Lower leg skin (tissue), 4 donors: ENCODE measurements at places on chromosomes 2 and 18. TPM values are rescaled to one million over a fixed set of nuclear protein-coding genes. Genes with fewer than 3 reads are reported as not detected.

The CROCC2 gene
- total RNA-seq = 0.10 TPM

The EGR4 gene
- total RNA-seq = not detected

The GPR45 gene
- total RNA-seq = not detected

The TSPYL6 gene
- total RNA-seq = not detected

The CFAP65 gene
- not detected for total RNA-seq

The FAM117B gene
- 16.7 TPM for total RNA-seq

The EN1 gene
- 16.2 TPM for total RNA-seq

The PMAIP1 gene
- 34.3 TPM for total RNA-seq

The ME2 gene
- total RNA-seq = 22.6 TPM

The HOXD13 gene
- not detected for total RNA-seq

The MEIS1 gene
- 22.6 TPM for total RNA-seq

The NEURL3 gene
- 2.4 TPM for total RNA-seq

The STPG4 gene
- 1.4 TPM for total RNA-seq

The NXPH2 gene
- not detected for total RNA-seq

The CPLX4 gene
- total RNA-seq = not detected

The TCF7L1 gene
- total RNA-seq = 1.3 TPM

The ACTR1B gene
- total RNA-seq = 79.4 TPM

The SAG gene
- total RNA-seq = not detected

- DNase-seq = no peak
These were observed 20.9 kb upstream of the CFAP36 start for GRCh38 chr2:55498582-55498981.

DNA sequence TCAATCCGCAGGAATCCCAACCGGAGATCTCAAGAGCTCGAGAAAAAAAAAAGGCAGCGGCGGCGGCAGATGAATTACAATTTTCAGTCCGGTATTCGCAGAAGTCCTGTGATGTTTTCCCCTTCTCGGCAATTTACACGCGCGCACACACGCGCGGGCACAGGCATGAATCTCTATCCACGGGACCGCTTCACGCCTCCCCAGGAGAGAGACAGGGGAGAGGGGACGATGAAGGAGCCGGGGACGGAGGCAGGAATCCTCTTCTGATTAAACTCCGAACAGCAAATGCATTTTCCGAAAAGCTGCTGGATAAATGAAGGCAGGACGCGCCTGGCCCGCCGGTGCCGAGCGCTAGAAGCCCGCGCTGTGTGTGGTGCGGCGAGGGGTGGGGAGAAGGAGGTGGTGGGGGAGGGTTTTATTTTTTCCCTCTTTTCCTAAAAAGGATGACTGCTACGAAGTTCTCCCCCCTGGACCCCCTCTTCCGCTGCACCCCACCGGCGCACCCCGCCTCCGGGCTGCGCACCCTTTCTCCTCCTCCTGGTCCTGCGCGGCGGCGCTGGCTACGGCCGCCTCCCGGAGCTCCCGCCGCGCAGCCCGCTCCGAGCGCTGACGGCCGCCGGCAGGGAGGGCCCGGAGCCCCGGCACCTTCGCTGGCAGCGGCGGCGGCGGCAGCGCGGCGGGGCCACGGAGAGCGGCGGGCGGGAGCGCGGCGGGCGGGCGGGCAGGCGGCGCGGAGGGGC is at the start of gene BCL2:
BCL2 (minus strand) TSS at position 387 of the 740 bp plus-strand sequence.
- no peak for DNase-seq

DNA sequence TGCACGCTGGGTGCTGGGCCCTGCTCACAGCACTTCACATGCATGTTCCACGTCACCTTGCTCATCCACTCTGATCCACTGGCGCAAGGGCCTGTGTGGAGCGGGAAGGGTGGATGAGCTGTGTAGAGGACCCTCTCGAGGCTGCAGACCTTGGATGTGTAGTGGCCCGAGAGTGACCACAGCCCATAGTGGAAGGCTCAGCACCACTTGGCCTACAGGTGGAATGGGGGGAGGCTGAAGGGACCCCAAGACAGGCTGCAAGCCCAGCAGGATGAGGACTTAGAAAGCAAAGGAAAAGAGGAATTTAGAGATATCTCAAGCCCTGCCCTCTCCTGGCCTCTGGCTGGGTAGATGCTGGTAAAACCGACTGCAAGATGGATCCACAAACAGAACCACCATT is 175.9 kb upstream of the COPS8 start:
- no peak for DNase-seq

- no peak for DNase-seq
These were observed 1696.7 kb upstream of the PIK3C3 start for GRCh38 chr18:40258311-40258710.

- peak; percentile 69 for DNase-seq
These were observed 19.1 kb upstream of the GPR55 start for GRCh38 chr2:230944123-230944653.

GRCh38 chr2:46656640-46657039 is 177.3 kb downstream of the TMEM247 start:
- DNase-seq = no peak

DNA sequence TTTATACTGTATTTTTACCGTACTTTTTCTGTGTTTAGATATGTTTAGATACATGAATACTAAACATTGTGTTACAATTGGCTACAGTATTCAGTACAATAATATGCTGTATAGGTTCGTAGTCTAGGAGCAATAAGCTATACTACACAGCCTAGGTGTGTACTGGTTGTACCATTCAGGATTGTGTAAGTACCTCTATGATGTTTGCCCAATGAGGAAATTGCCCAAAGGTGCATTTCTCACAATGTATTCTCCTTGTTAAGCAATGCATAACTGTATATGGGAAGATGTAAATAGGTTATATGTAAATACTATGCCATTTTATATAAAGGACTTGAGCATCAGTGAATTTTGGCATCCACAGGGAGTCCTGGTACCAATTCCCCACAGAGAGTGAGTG is 10.7 kb downstream of the EIF2AK2 start:
- no peak for DNase-seq

DNA sequence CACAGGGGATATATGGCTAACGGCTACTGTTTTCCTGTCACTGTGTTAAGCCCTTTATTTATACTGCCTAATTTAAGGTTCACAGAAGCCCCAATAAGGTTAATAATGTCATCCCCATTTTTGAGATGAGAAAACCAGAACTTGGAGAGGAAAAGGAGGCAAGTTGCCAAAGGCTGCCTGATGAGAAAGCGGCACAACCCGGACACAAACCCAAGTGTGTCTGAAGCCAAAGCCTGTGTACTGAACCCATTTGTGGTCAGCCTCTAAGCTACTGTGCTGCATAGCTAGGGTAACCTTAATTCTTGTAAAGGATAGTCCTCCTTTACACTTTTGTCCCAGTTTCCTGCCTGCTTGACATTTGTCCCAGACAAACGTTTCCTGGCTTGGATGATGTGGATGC is 954.7 kb upstream of the FANCL start:
- DNase-seq = no peak

DNA sequence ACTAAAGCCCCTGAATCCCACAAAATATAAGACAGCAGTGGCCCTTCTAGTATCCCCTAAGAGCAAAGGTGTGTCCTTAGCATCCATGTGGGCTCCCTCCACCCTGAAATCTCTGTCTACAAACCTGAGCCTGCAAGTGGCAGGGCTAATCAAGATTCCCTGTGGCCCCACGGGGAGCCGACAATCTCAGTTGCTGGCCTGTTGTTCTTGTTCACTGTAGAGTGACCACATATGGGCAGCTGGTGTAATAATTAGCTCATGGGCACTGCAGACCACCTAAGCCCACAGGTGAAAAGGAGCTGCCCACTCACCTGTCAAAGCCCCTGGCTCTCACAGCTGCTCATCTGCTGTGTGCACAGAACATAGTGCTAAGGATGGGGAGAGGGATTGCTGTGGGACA is 102.3 kb downstream of the MRO start:
- DNase-seq = no peak

DNA sequence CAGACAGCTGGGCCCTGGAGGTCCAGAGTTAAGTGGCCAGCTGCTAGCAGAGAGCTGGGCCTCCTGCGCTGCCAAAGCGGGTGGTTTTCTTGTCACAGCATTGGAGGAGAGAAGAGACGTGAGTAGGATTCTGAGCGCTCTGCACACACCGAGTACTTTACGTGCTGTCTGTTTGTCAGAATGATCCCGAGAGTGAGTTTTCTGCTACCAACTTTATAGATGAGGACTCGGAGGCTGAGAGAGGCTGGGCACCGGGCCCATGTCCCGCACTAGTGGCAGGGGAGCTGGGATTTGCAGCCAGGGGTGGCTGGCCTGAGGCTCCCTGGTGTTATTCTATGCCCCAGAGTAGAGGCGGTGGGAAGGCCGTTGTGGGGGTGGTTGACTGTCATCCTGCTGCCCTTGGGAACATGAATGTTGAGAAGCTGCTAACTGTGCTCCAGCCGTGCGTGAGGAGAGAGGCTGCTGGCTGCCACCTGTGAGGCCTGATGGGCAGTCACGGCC is 36.3 kb upstream of the MBP start:
- DNase-seq = no peak

- DNase-seq = no peak
These were observed 135.2 kb downstream of the RTN4 start for GRCh38 chr2:54915101-54915500.

- no peak for DNase-seq
These were observed 71.4 kb upstream of the GLS start for GRCh38 chr2:190809139-190809764.

- no peak for DNase-seq
These were observed 403.2 kb downstream of the THSD7B start for GRCh38 chr2:137168552-137168951.

DNA sequence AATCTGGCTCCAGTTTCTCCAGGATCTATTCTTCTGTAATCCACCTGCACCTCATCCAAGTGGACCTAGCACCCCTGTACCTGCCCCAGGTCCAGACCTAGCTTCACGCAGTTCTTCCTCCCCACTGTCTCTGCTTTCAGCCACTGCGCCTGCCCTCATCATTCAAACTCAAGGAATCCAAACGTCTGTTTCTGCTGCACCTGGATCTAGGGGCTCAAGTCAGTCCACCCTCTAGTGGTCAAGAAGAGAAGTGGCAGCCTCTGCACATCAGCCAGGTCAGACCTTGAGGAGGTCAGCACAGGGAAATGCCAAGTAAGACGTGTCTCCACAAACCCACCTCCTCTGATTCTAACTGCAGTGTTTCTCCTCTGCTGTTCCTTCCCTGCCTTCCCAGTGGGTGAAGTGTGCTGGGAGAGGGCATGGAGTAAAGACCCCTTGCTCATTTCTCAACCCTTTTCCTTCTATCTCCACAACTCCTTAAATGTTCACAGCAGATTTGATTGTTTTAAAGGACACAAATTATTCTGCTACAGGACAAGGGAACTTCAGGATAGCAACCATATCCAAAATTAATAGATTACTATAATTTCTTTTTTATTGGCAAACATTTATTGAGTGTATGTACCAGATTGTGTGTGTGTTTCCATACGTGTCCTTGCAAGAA is 8.6 kb upstream of the RNF152 start:
- no peak for DNase-seq

GRCh38 chr18:10900435-10900834 is 248.9 kb downstream of the PIEZO2 start:
- DNase-seq = no peak

DNA sequence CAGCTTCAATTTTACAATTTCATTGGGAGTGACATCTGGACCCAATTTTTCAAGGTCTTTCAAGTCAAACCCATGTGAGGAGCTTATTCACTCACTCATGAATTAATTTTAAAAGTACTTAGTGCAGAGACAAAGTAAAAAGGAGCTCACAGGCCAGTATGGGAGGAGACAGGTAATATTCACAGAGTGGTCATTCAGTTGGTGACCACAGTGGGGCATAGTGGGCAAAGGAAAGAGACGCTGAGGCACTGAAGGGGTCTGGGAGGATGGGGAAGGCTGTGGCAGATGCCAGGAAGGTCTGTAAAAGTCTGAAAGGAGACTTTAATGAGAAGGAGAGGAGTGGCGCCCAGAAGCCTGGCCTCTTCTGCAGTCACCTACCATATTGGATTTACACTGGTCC is 76.0 kb downstream of the CD8B2 start:
- DNase-seq = no peak

- DNase-seq = no peak
These were observed 81.5 kb downstream of the LDLRAD4 start for GRCh38 chr18:13300029-13300428.

GRCh38 chr2:242052421-242052820 is 182.9 kb downstream of the RTP5 start:
- no peak for DNase-seq

GRCh38 chr2:10876963-10877362 is 34.8 kb upstream of the KCNF1 start:
- DNase-seq = no peak

GRCh38 chr2:70855667-70856066 is 20.1 kb upstream of the CD207 start:
- DNase-seq = no peak

DNA sequence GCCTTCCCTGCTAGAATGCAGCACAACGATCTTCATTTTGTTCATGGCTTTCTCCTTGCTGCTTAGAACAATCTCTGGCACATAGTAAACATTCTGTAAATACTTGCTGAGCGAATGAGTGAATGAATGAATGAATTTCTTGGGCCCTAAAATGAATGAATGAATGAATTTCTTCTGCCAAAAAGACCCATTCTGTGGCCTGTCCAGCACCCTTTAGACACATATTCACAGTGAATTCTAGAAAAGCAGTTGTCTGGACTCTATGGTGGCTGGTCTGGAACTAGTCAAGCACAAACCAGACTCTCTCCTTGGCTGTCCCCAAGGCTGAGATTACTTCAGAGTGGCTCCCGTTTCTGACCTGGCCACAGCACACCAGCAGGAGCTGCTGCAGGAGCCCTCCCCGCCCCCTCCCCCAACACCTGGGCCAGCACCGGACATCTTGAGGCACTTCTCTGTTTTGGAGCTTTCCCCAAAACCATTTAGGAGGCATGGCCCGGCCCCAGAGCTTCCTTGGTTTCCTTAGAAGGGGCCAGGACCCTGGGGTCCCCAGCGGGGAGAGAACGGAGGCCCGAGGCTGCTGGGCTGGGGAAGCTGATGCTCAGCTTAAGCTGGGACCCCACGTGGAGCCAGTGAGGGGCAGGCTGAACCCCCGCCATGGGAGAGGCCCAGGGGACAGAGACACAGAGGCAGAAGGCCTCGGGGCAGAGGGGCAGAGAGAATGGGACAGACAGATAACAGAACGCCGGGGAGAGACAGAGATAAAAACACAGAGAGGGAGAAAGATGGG is 159.0 kb downstream of the ZFP36L2 start:
- DNase-seq = peak; percentile 84

GRCh38 chr18:75016025-75016717 is 192.8 kb downstream of the PTGR3 start:
- no peak for DNase-seq
